ENCODE measurements at places on chromosomes 6 and 20.

DNA sequence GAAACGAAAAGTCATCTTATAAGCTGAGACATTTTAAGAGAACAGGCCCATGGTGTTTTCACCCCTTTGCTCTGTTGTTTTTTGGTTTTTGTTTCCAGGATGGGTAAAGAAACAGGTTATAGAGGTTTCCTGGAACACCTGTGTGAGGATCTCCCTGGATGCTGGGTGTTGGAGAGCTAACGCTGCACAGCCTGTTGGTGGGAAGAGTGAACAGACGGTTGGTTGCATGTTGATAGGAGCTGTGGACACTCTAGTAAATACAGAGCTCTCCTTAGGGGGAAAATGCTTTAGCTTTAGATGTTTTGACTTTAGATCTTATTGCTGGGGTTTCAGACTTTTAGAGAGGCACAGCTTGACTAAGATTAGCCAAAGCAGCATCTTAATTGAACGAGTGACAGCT, 235.2 kb downstream of the SOX4 start:
- no peak for DNase-seq

DNA sequence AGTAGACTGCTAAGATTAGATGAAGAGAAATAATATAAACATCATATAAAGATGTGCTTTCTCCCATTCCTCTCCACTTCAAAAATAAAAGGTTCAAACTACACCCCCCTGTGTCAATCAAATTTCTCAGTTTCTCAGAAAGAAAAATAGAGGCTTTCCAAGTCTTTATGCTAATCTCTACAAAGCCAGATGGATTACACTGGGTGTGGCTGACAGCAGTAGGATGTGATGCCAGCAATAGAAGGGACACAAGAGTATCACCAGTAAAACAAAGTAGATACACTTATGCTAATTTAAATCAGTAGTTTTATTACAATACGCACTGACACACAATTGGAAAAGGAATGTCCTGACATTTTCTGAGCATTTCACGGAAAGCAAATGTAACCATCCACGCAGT, 353.4 kb downstream of the RNGTT start:
- no peak for DNase-seq

DNA sequence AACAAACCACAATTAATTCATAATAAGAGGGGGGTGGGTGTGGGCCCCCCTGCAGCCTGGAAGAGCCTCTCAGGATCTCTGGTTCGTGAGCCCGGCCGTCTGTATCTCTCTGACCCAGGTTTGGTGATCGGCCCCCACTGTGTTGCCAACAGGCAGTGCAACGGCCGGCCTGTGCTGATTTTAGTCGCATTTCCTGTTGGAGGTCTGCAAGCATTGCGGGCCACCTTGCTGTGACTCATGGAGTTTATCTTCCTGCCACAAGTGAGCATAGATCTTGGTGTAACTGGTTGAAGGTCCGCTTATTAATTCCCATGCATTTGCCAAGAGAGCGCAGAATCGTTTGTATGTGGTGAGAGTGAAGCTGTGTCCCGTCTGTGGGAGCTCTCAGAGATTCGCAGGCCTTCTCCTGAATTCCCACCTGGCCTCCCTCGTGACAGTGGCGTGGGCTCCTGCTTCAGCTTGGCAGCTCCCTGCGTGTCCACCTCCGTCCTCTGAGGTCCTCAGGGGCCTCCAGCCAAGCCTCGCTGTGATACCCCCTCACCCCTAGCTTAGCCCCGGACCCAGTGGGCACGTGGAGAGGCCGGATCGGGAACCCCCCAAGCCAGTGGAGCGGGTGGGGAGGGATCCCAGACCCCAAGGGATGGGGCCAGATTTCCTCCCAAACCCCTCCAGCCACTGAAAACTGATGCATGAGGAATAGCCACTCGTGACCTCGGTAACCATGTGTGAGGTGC, 269.8 kb downstream of the CDH4 start:
- no peak for DNase-seq

- DNase-seq = no peak
Observed at GRCh38 chr6:142478117-142478516, 176.3 kb downstream of the ADGRG6 start.

GRCh38 chr6:21744331-21744730, 150.8 kb downstream of the SOX4 start:
- no peak for DNase-seq

- no peak for DNase-seq
Observed at GRCh38 chr6:55208478-55209458, 34.5 kb downstream of the HCRTR2 start.

DNA sequence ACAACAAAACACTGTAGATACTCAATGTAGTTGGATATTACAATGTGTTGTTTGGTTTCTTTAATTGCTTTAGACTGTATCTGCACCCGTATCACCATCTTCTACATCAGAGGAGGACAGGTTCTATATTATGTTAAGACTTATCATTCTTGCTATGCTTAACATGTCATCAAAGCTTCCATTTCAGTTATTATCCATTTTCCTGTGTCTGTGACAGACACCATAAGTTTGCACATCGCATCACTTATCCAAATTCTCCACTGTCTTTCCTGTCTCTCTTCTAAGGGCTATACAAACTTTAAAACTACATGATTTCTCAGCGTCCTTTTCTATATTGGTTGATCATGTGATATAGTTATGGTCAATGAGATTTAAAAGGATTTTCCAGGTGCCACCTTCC, 719.0 kb downstream of the TBC1D32 start:
- no peak for DNase-seq

GRCh38 chr6:134596191-134596590, 278.3 kb upstream of the SGK1 start:
- DNase-seq = no peak

- no peak for DNase-seq
Observed at GRCh38 chr6:73285674-73286283, 22.8 kb upstream of the KHDC1 start.

DNA sequence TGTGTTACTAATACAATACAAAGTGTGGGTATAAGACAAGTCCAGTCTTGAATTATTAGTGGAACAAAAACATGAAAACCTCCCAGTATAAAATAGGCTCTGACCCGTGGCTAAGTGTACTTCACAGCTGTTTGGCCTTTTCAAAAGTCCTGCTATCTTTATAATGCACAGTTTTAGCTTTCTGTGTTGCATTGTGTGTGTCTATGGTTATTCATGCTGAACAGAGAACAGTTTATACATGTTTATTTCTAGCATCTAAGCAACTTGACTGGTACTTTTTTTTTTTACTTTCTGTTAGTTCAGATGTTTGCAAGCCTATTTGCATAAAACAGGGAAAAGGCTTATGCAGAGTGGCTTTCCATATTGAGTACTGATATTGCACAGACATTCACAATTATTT, 119.2 kb upstream of the CCN2 start:
- DNase-seq = no peak

GRCh38 chr6:109186012-109186411, 90.7 kb downstream of the CEP57L1 start:
- no peak for DNase-seq

DNA sequence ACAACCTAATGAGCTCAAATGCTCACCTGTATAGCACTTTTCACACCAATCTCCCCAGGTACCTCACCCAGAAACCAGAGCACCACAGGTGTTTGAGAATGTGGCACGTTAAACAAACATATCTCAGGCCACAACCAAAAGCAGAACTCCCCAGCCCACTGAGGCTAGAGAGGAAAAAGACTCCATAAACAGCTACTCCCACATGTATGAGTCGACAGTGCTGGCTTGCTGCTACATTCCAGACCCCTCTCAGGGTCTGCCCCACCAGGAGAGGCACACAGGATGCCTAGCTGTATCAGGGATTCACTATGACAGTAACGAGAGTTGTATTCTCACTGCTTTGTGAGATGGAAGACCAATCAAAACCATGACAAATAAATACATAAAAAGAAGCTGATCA, 242.6 kb upstream of the ARID1B start:
- no peak for DNase-seq

DNA sequence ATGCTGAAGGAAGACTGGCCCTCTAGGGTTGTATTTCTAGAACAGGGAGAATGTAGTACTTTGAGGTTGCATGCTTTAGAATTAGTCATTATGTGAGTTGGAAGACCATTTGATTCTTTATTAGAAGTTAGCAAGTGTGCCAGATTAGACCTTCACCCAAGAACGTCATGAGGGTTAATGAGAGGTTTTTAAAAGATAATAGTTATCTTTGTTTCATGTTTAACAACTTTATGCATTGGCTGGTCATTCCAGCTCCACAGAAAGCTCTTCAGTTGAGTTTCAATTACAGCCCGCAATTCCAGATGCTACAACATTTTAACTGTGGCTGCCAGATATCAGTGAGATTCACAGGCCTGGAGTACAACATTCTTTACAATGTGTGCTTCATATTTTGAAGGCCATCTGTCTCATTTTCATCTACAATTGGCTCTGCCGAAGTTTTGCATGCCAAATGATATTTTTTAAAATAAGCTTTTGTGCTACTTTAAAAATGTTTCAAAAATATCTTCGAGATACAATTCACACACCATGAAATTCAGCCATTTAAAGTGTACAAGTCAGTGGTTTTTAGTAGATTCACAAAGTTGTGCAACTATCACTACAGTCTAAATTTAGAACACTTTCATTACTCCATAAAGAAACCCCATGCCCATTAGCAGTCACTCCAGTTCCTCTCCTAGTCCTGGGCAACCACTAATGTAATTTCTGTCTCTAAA, 61.1 kb upstream of the FBXO30 start:
- DNase-seq = no peak

DNA sequence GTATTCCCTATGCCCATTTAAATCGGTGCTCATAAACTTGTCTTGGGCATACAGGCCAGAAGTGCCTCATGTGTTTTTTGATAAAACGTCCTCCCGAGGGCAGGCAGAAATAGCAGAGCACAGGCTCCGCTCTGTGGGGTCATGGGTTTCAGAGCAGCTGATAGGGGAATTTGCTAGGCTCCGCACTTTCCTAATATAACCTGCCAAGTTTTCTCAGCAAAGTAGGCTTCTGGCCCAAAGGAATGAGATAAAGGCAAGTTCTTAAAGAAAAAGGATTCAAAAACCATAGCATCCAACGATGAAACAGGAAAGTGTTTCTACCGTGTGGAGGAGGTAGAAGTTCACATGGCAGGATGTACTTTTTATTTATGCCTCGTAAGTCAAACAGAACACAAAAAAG, 69.8 kb upstream of the RALGAPA2 start:
- DNase-seq = no peak

DNA sequence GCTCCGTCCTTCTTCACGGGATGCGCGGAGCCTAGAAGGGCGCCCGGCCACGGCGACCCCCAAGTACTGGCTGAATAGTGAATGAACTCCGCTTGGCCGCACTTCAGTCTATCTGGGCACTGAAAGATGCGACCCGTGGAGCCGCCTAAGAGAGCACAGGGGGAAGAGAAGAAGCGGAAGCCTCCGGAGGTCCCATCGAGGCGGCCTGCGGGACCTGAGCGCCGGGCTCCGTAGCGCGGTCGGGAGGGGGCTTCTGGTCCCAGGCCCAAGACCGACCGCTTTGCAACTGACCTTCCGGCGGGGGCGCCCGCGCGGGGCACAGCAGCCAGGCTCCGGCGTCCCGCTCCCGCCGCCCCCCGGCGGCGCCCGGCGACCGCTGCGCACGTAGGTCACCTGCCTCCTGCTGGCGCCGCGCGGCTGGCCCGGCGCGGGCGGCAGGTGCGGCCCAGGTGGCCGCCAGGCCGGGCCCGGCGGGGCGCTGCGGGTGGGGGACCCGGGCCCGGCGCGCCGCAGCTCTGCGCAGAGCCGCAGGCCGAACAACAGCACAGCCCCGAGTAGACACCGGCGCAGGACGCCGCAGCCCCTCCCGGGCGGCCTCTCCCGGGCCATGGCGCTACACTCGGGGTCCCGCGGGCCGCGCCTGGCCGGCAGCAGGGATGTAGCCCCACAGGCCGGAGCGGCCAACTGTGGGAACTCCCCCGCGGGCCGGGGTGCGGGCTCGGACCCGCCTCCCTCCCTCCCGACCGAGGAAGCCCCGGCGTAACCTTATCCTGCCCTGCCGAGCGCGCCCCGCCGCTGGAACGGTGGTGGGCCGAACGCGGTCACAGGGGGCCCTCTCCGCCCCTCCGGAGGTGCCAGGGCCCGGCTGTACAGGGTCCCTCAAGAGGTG, at the start of gene METTL24:
METTL24 (minus strand) TSS at position 686 of the 889 bp plus-strand sequence; CDS start at position 609, 77 bp downstream.
- DNase-seq = peak; percentile 14

- peak; percentile 59 for DNase-seq
Observed at GRCh38 chr20:58306421-58307261, 2.9 kb upstream of the RAB22A start.

DNA sequence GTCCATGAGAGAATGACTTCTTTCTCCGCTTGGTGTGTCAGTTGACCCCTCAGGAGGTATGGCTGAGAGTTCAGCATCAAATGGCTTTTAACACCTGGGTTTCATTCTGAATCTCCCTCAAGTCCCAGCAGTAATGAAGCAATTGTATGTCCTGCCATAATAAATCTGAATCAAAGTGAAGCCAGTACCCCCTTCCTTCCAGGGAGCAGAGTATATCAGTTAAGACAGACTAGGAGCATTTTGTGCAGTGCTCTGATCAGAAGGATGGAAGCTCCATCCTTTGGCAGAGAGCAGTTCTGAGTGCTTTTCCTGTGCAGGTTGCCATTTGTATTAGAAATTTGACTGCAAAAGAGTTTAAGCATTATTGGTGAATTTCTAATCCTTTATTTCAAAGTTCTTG, 46.9 kb upstream of the SPACA1 start:
- no peak for DNase-seq

GRCh38 chr20:1720845-1721475, 63.4 kb upstream of the SIRPG start:
- no peak for DNase-seq

- no peak for DNase-seq
Observed at GRCh38 chr6:133312006-133312405, 70.8 kb downstream of the EYA4 start.

DNA sequence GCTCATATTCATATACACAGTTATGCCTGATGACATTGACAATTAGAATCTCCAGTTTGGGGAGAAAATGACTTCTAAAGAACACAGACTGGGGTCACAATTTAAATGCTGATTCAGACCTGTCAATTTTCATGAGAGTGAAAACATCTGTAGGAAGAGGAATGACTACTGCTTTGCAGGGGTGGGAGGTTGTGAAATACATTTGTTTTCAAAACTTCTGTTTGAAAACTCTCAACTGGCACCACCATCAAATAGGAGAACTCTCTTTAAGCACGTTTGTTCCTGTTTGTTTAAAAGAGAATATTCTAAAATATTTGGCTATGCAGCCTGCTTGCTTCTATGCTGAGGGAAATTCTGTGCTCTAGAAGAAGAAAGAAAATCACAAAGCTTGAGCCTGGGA, 50.8 kb upstream of the ADGRF5 start:
- DNase-seq = no peak

DNA sequence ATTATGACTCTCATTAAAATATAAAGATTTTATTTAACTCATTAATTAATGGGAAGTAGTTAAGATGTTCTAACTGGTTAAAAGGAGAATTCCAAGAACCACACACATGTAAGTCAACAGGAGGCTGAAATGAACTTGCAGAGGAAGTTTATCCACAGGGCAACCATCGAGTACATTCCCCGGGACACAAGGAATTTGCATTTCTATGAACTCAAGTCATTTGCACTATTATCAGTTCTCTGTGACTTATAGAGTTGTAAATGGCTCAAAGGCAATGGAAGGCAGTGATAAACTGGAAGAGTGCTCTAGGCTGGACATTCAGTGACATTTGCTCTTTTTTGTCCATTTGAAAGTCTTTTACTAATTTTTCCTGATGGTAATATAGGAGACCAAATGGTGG, 97.4 kb downstream of the SNX5 start:
- no peak for DNase-seq

Data from stimulated activated CD8-positive, alpha-beta memory T cell treated with anti-CD3 and anti-CD28 coated beads, Interleukin-7, amount 100 ng/mL, for 4 hours (primary cell).